ENCODE measurements at places on chromosomes 7 and 10. TPM values are rescaled to one million over a fixed set of nuclear protein-coding genes. Genes with fewer than 3 reads are reported as not detected.

FAM180A gene
- total RNA-seq, result 0.84 TPM

- no peak for DNase-seq
Measured at GRCh38 chr10:69332278-69333010, 54.1 kb downstream of the HK1 start.

DNA sequence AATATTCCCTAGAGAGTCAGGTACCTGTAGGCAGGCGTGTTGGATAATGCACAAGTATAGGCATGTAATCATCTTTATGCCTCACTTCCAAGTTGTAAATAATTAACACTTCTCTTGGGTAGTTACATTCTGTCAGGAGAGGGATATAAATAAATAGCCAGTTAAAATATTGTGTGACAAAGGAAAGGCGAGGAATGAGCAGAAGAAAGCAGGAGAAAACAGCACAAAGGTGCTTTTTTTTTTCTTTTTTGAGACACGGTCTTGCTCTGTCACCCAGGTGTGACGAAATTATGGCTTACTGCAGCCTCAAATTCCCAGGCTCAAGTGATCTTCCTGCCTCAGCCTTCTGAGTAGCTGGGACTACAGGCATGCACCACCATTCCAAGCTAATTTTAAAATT is 99.2 kb upstream of the LYZL2 start:
- DNase-seq, result peak; percentile 88

DNA sequence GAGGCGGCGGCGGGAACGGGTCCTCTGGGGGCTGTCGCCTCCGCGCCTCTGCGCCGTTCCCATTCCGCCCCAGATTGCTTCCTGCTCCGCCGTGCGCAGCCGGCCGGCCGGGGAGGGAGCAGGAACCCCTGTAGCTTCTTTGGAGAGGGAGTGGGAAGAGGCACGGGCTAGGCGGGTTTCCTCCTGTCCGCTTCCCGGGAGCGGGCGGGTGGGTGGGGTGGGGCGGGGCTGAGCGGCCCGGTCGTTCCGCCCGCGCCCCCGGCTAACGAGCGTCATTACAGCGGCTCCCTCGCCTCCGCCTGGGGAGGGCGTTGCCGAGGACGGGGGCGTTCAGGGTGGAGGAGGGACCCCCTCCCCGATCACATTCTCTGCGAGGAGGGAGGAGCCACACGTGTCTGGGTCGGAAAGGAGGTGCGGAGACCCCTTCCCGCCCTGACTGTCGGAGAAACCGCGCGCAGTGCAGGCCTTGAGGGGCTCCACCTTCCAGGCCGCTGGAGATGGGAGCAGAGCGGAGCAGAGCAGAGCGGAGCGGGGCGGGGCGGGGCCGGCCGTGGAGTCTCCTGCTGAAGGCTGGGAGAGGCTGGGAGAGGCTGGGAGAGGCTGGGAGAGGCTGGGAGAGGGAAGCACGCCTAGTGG is 39.7 kb downstream of the AGAP3 start:
- DNase-seq, result no peak

NRF1 gene
- total RNA-seq, result 10.1 TPM

GRCh38 chr7:134788191-134788590 is 8.8 kb downstream of the CALD1 start:
- DNase-seq, result no peak

- DNase-seq, result peak; percentile 99
Measured at GRCh38 chr10:93437086-93437945, 44.8 kb downstream of the MYOF start.

PRKCQ gene
- 9.8 TPM for total RNA-seq

GRCh38 chr7:51073171-51073570 is 243.4 kb downstream of the COBL start:
- no peak for DNase-seq

- peak; percentile 69 for DNase-seq
Measured at GRCh38 chr7:7176406-7177043, 5.8 kb upstream of the C1GALT1 start.

DNA sequence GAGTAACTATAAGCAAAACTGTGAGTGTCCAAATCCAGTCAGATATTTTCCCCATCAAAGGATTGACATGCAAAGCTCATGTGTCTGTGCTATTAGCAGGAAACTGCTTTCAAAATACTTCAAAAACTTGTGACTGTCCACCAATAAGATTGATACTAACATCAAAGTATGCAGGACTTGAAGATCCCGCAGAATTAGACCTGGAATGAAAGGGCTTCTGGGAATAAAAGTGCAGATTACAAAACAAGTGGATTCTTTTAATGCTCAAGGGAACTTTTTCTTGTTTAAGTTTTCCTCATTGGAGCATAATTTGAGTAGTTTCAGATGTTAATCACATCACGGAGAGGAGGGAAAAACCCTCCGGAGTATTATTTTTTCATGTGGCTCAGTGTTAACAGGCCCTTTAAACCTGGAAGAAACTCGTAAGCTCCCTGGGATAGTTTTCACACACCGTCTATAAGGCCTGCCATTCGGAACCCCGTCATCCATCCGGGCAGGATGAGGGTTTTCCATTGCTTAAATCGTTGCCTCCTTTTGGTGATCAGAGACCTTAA is 33.9 kb upstream of the MKX start:
- DNase-seq, result no peak

GRCh38 chr7:153835712-153836265 is 216.4 kb upstream of the DPP6 start:
- no peak for DNase-seq

DNA sequence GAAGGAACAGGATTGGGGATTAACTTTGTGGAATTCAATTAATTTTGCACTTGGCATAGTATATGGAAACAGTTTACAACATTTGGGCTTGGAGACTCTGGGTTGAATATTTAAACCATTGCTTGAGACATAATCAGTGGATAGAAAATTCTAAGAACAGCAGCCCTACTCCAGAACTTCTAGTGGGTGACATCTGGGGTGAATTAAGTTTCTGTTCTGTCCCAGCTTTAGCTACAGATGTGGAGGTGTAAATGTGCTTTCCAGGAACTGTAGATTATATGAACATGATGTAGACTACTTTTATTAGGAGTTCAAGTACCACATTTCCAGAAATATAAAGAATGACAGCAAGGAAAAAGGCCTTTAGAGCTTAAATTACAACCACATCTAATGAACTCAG is 51.9 kb upstream of the SKAP2 start:
- no peak for DNase-seq

PNLIPRP1 gene
- total RNA-seq, result not detected

DNA sequence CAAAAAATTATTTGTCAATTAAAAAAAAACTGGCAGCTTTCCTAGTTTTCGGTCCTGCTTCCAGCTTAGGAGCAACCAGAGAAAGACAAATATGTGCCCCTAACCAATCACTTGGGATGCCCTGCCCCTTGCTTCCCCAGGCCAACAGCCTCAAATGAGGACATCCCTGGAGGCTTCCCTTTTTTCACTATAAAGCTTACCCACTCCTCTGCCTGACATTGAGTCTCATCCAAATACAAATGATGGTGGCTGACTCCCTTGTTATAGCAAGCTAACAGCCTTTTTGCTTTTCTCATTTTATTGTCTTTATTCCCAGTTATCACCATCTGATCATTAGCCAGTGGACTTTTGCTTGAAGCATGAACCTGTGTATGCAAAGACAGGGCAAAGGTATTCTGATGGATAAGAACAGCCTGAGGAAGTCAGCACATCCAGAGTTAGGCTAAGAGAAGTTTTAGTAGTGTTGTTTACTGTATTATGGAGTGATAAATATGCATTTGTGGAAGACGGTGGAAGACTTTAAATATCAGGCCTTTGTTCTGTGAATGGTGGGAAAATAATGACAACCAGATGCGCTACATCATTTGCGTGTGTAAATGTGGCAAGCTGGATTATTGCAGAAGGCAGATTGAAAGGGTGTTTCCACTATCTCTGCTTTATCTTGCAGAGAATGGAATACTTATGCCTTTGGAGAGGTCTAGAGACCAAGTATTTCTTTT is 1.7 kb upstream of the CCM2 start:
- DNase-seq, result no peak

CCT6A gene
- 549 TPM for total RNA-seq

DNA sequence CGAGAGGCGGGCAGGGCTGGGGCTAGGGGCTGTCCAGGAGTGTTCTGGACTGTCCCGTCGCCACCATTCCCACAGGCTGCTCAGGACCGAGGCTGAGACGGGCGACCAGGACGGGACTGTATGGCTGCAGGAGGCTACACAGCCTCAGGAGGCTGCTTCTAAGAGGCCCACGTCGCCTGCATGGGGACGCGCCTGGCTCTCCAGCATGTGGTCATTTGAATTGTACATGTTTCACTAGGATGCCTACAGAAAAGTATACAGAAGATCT is 216.3 kb downstream of the TCERG1L start:
- DNase-seq, result no peak

GRCh38 chr7:87144173-87144657 is 8.0 kb upstream of the DMTF1 start:
- no peak for DNase-seq

- DNase-seq, result no peak
Measured at GRCh38 chr7:4143511-4144171, 538.5 kb upstream of the FOXK1 start.

TFR2 gene
- 0.27 TPM for total RNA-seq

GRCh38 chr7:76064208-76064970 is 16.5 kb downstream of the MDH2 start:
- DNase-seq, result no peak

- no peak for DNase-seq
Measured at GRCh38 chr7:137820677-137821420, 25.9 kb downstream of the DGKI start.

ADK gene
- 26.5 TPM for total RNA-seq

DNA sequence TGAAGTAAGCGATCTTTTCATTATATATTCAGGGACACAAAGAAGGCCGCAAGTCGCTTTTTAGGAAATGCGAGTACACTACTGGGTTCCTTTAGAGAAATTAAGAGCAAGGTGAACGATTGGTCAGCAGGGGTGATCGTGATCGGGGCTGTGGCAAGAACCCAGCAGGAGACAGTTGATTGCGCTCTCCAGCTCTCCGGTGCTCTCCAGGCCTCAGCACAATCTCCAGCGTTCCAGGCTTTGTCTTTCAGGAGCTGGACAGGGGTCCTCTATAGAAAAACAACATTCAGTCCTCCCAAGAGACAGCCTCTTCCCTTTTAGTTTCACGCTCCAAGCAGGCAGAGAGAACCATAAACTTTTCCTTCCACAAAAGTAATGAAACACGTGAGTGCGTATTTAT is 170.5 kb upstream of the KLF6 start:
- no peak for DNase-seq

DNA sequence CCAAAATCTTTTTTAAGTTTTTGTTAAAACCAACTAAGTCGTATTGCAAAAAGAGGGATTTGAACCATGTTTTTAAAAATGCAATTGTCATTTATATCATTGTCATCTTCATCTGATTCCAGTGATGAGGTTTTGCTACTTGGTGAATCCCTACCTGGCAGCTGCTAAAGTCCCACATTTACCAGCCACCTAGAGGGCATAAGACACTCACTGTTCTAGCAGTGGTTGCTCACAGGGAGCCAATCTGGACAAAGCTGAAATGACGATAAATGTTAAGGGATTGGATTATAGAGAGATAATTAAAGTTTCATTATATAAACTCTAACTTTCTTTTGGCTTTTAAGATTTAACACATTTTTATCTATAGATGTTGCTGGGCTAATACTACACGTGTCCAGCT is 18.7 kb downstream of the KIFBP start:
- DNase-seq, result no peak

DNA sequence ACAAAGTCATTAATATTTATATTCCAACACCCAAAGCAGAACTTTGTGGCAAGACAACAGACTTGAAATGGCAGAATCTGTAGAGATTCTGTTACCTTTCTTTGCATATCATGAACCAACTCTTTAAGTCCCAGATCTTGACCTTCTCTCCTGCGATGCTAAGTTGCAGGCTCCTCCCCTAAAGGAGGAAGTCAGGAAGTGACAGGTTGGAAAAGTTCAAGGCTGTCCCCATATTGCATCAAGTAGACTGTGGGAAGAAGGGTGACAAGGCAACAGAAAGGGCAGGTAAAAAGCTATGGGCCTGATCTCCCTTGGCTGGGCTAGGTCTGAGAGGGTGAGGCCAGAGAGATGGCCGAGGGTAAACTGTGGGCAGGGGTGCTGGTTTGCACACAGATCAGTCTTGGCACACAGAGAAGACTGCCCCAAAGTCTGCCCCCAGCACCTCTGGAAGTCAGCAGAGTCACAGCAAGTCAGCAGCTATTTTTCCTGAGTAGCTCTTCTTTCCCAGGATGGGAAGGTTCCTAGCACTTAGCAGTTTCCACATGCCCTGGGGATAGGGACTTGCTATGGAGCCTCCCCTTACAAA is 115.1 kb downstream of the RAPGEF5 start:
- no peak for DNase-seq

AZGP1 gene
- not detected for total RNA-seq

DNA sequence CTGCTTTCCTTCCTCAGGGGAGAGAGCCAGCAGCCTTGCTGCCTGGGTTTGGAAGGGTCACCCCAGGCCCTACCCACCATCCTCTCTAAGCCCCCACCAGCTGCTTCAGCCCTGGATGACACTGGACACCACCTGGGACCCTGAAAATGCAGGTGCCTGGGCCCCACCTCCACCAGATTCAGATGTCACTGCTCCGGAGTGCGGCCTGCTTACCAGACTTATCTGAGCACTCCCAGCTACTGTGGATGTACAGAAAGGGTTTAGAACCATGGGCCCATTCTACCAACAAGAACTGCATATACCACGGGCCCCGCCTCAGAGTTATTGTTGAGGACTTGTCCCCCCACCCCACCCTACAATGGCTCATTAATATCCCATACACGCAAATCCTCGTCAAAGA is 172.3 kb downstream of the PTPRN2 start:
- DNase-seq, result no peak

GRCh38 chr10:101570428-101571270 is 17.4 kb downstream of the POLL start:
- peak; percentile 25 for DNase-seq

DNA sequence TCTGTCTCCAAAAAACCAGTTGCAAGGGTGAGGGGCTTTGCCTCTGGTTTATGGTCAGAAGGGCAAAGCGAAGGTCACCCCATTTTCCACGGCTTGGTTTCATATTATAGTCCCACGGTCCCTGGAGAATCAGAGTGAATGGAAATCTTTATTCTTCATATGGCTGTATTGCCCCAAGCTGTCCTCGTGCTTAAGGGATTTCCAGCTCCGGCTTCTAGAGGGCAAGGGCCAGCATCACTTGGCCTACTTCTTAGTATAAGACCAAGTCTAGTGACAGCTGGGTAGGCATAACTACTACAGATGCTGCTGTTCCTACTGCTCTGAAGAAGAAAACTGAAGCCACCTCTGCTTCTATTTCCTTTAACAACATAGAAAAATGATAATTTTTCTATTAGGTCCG is 63.2 kb downstream of the PARP12 start:
- no peak for DNase-seq

ZNF365 gene
- 10.1 TPM for total RNA-seq

FGFR2 gene
- total RNA-seq, result 7.4 TPM

GRCh38 chr10:61894133-61894532 is 7.4 kb upstream of the ARID5B start:
- no peak for DNase-seq

- peak; percentile 72 for DNase-seq
Measured at GRCh38 chr10:22054961-22055360, 51.4 kb upstream of the DNAJC1 start.

AKAP9 gene
- 15.1 TPM for total RNA-seq

GRCh38 chr7:7913504-7913903 is 55.1 kb upstream of the GLCCI1 start:
- DNase-seq, result no peak
